Activated CD4-positive, alpha-beta T cell treated with anti-CD3 and anti-CD28 coated beads, Interleukin-2, amount 10 ng/mL, durations not matched to agents 7 days and 5 days (primary cell): ENCODE measurements at places on chromosomes 4 and X. TPM values are rescaled to one million over a fixed set of nuclear protein-coding genes. Genes with fewer than 3 reads are reported as not detected.

- no peak for DNase-seq
These were observed 295.2 kb upstream of the IGFBP7 start for GRCh38 chr4:57405359-57405758.

DNA sequence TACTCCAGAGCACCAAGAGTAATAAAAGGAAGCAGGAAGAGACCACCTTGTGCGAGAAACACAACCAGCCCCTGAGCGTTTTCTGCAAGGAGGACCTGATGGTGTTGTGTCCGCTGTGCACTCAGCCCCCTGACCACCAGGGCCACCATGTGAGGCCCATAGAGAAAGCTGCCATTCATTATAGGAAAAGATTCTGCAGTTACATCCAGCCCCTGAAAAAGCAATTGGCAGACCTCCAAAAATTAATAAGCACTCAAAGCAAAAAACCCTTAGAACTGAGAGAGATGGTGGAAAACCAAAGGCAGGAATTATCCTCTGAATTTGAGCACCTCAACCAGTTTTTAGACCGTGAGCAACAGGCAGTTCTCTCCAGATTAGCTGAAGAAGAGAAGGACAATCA is 5.7 kb downstream of the TRIM75 start:
- no peak for DNase-seq

GRCh38 chr4:134024251-134024650 is 177.3 kb downstream of the PABPC4L start:
- no peak for DNase-seq

- DNase-seq = no peak
These were observed 16.2 kb downstream of the NELFA start for GRCh38 chr4:1992468-1993168.

GRCh38 chr4:89519771-89520320 is 212.2 kb upstream of the GPRIN3 start:
- DNase-seq = no peak

- DNase-seq = no peak
These were observed 430.5 kb upstream of the TRAM1L1 start for GRCh38 chr4:117515921-117516320.

DNA sequence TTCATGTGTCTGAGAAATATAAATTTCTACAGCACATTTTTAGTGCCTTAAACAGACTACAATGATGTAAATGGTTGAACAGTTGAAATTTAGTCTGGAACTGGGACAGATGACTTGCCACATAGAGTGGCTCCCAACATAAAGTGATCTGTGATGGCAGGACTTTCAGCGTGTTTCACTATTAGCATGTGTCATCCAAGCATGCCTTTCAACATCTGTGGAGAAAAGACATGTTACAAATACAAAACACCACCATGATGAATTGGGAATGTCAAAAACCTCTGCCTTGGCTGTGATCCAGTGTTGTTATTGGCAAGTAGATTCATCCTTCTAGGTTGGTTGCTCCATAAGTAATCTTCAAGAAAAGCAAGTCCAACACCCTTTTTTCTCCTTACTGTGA is 348.7 kb downstream of the MAPK10 start:
- no peak for DNase-seq

- DNase-seq = no peak
These were observed 316.2 kb downstream of the GPAT3 start for GRCh38 chr4:83852085-83852451.

DNA sequence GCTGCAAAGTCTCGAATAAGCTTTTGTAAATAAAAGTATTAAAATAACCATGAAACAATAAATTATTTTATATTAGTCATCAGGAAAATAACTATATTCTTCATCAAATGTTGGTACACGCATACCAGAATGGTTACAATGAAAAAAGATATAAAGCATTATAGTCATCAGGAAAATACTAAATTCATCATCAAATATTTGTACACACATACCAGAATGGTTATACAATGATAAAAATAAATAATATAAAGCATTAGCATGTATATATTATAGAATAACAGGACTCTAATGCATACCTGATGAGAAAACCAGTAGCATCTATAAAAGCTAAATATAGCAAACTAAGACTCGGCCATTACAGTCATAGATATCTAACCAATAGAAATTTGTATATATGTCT is 202.9 kb downstream of the TRAM1L1 start:
- no peak for DNase-seq

DNA sequence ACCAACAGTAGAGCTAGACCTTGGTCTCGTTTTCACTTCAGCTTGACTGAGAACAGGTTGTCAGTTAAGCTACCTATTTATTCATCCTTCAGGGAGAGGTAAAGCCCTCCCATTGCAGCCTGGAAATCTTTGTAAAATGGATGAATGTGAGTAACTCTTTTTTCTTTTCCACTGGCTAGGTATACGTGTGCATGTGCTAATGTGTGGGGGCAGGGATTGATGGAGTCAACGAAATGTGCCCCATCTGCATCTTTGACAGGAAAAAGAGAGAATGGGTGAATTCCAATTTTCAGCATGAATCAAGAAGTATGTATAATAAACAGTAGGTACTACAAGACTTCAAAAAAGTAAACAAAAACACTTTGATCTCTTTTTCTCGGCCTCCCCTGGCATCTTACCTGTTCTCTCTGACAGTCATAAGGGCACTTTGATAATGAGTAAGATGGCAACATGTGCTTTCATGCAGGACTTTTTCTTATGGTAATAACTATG is at the start of gene IL21:
Gene IL21 (minus strand): TSS at position 51 of the 492 bp plus-strand sequence. CDS start 55 bp downstream, outside the sequence.
- no peak for DNase-seq

- no peak for DNase-seq
These were observed 24.6 kb upstream of the ARMCX4 start for GRCh38 chrX:101460669-101461068.

- DNase-seq = no peak
These were observed 92.8 kb upstream of the BMP2K start for GRCh38 chr4:78683352-78683751.

GRCh38 chr4:102216666-102217065 is 128.6 kb downstream of the SLC39A8 start:
- no peak for DNase-seq

GRCh38 chr4:147640331-147640730 is 23.1 kb downstream of the TMEM184C start:
- DNase-seq = no peak

- DNase-seq = no peak
These were observed 72.4 kb downstream of the PALLD start for GRCh38 chr4:168569066-168569930.

DNA sequence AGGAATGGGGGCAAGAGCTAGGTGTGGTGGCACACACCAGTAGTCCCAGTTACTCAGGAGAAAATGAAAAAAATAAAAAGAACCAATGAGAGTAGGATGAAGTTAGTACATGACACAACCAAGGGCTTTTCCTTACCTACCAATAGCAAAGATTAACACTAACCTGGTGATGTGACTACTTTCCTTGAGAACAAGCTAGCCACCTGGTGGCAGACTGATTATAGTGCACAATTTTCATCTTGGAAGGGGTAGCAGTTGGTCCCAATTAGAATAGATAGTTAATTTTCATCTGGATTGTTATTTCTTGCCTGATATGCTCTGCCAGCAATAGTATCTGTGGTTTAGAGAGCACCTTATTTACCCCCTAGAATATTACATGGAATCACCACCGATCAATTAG is 1216.8 kb upstream of the PABPC4L start:
- no peak for DNase-seq

DNA sequence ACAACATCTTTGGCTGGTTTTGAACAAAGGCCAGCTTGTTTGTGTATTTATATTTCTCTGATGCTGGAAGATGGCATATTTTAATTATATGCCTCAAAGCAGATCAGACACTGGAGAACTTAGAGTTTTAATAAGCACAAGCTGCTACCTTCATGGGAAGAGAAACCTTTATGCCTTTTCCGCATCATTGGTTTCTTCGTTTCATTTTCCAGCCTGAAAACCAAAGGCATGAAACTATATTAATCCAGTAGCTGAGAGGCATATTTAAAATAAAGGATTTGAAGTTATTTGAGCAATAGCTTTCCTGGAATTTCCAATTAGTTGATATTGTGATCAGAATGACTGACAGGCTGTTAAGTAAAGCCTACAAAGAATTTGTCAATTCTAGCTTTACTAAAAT is 141.0 kb downstream of the ARHGAP24 start:
- no peak for DNase-seq

- no peak for DNase-seq
These were observed 77.2 kb downstream of the JAKMIP1 start for GRCh38 chr4:6123116-6123515.

DNA sequence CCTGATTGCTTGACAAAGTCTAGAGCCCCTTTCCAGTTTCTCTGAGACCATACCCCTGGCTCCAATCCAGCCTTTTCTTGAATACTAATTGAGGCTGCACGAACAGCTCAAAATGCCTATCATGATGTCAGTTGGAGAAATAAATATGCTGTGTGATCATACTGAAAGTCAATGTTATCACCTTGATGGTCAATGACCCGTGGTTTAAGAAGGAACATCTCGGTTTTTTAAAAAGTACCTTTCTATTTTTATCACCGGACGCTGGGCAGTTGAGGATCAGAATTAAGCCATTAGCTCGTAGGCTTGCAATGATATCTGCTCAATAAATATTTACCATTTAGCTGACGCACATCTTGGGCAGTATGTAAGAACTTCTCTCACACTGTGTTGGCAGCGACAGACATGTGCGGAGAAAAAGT is 852 bp upstream of the WDR44 start:
- no peak for DNase-seq

DNA sequence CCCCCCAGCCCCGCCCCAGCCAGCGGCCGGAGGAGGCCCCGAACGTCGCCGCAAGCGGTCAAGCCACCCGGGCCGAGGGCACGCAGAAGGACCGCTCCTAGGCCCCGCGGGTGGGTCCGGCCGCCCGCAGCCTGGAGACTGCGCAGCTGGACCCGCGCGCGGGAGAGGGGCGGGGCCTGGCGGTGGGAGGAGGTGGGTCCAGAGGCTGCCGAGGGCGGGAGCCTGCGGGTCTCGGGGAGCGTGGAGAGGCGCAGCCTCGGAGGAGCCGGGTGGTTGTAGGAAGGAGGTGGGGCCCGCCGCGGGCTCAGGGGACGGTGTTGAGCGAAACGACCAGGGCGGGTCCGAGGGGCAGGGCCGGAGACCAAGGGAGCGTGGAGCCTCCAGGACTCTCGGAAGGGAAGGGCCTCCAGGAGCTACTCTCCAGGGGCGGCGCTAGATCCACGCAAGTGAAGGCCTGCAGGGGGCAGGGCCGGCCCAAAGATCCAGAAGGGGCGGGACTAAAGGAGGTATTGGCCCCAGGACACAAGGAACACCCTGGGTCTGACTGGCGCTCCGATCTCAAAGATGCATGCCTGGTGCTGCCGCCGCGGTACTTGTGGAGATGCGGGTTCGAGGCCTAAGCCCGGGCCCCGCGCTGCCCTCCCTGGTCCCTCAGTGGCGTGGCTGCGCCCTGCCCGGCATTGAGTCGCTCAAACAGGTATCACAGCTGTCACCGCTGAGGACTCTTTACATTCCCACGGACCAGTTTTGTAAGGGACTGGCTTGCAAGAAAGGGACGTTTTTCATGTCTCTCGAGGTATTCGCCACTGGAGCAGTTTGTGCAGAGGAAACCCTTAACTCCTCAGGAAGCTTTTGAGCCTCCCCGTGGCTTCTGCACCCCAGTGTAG is 5.9 kb downstream of the TIMM17B start:
- DNase-seq = peak; percentile 77

GRCh38 chrX:130878350-130879341 is 24.4 kb downstream of the ENOX2 start:
- no peak for DNase-seq

- no peak for DNase-seq
These were observed 818.7 kb upstream of the TENM3 start for GRCh38 chr4:181424362-181425016.

GRCh38 chr4:68272380-68272779 is 26.9 kb upstream of the TMPRSS11B start:
- no peak for DNase-seq

DNA sequence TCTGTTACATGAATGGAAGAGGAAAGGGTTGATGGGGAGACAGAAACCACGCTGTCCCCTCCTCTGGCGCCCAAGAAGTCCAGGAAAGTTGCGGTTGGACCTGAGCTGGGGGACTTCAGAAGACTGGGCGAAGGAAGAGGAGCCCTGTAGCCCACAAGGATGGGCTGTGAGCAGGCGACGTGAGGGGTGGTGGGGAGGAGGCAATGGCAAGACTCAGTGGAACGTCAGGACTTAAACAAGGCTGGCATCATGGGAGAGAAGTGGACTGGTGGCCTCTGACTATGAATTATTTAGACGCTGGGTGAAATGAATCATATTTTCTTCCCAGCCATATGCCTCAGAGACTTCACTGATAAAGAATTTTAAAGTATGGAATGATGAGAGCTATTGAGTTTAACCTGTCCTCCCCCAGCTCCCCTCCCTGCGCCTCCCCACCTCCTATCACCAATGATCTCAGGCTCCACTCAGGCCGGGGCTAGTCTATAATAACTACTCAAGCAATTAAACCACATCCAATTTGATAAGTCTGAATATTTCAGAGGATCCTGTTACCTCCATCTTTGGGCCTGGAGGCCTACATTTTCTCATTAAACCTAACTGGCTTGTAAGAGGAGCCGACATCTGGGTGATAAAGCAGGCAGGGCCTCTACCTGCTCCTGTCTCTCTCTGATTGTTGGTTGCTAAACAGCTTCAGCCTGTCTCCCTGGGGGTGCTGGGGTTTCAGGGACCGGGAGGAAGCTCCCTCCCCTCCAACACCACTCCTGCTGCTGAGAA is 63.6 kb downstream of the SMIM20 start:
- DNase-seq = no peak

DNA sequence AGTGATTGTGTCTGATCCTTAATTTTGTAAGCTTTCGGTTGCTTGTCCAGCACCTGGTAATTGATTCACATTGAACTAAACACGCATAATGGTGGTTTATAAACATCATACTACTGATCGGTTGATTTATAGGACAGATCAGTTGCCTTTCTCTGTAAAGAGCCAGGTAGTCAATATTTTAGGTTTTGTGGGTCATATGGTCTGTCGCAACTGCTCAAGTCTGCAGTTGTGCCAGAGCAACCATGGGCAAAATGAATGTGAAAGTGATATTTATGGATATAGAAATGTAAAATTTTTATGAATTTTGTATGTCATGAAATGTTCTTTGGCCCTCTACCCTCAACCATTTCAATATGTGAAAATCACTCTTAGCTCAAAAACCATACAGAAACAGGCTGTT is 8.9 kb downstream of the JADE1 start:
- DNase-seq = no peak

- no peak for DNase-seq
These were observed 350.6 kb downstream of the CHIC1 start for GRCh38 chrX:73913580-73913979.

- DNase-seq = no peak
These were observed 1167.2 kb upstream of the PABPC4L start for GRCh38 chr4:135368831-135369230.

Gene SPANXA2
- not detected for total RNA-seq

Gene MAGEA12
- not detected for total RNA-seq

Gene PRR32
- not detected for total RNA-seq

Gene DCTD
- 60.0 TPM for total RNA-seq

Gene PRSS12
- not detected for total RNA-seq

Gene RHOXF2
- not detected for total RNA-seq

Gene FHDC1
- total RNA-seq = 0.07 TPM

Gene ITM2A
- total RNA-seq = 185 TPM

Gene FRG1
- total RNA-seq = 54.0 TPM

Gene UGT2B17
- total RNA-seq = not detected
